ENCODE measurements at places on chromosomes 2 and 18.

- no peak for DNase-seq
Measured at GRCh38 chr2:9430316-9431293, 7.2 kb downstream of the CPSF3 start.

GRCh38 chr2:98757904-98758421, 27.0 kb upstream of the MGAT4A start:
- no peak for DNase-seq

GRCh38 chr2:68568116-68568515, 75.3 kb upstream of the PROKR1 start:
- DNase-seq, result no peak

DNA sequence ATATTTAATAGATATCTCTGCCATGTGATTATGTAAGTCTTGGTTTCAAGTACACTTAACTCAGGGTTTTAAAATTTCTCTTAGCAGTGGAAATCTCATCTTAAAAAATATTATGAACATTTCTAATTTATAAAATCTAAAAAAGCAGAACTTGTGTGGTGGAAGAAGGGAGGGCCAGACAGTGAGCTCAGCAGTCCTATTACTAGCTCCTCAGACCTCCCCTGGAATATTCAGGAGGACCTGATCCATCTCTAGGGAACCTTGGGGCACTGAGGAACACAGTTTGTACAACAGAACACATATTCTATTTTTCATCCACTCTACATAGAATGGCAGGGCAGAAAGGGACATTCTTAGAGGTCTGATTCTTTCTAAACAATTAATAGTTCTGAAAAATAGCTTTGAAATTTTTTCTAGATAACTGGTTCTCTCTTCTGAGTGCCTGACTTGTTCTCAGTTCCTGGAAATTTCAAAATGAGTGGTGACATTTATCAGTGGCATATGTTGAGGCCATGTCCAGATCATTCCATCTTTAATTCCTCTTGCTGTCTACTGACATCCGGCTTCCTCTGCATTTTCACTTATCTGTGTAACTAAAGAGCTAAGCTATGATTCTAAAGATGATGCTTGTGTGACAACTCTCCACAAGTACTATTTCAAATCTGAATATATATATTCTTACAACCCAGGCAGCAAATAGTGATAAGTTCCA, 8.2 kb upstream of the MAP4K4 start:
- no peak for DNase-seq

- peak; percentile 29 for DNase-seq
Measured at GRCh38 chr18:3450012-3450798, at the start of gene TGIF1. TGIF1 (plus strand) TSS chr18:3450172; CDS start chr18:3450490, 318 bp downstream.

GRCh38 chr2:66901344-66901743, 466.4 kb downstream of the MEIS1 start:
- DNase-seq, result no peak
